Thyroid gland (tissue), 4 donors: ENCODE measurements at places on chromosomes 7 and 10.
A peak's percentile ranks its signal among the peaks of the same experiment; 100 is the strongest.

DNA sequence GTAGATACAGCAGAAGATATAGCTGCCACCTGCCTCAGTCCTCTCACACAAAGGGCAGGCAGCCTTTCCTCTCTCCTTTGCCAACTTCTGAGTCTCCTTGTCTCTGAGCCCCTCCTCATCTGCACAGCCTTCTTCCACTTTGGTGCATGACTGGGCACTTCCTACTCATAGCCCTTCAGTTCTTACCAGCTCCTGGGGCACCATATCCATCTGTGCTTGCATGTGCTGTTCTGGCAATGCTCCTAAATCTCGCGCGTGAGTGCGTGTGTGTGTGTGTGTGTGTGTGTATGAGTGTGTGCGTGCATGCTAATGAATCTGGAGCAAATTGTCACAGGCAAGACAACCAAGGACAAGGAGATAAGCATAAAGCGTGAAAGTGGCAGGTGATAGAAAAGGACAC lies 1271.6 kb upstream of the SORCS1 start:
- no peak for DNase-seq

DNA sequence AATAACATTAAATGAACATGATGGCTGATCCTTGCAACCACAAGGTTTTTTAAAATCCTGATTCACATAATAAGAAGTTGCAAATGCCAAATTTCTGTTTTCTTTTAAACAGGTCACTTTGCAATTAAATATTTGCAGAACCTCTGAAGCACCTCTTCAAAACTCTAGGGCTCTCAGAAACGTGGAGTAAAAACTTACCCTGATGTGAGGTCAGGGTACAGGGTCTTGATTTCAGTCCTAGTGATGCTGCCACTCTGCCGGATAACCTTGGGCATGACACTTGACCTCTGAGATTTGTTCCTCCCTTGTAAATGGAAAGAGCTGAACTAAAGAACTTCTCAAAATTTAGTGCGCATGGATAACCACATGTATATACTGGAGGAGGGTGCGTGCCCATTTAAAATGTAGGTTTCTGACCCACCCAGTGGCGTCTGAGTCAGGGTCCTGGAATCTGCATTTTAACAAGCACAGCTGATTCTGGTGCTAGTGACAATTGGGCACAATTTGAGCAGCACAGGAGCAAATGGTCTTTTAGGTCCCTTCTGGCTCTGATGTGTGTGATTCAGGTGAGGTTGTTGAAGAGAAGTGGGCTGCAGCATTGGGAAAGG lies 35.5 kb upstream of the TNPO3 start:
- no peak for DNase-seq

GRCh38 chr10:129411393-129411705 lies 55.7 kb upstream of the MGMT start:
- DNase-seq: no peak

- DNase-seq: no peak
Observed at GRCh38 chr7:20200361-20200760, 16.8 kb downstream of the MACC1 start.

GRCh38 chr7:11539853-11540252 lies 292.1 kb downstream of the THSD7A start:
- no peak for DNase-seq

DNA sequence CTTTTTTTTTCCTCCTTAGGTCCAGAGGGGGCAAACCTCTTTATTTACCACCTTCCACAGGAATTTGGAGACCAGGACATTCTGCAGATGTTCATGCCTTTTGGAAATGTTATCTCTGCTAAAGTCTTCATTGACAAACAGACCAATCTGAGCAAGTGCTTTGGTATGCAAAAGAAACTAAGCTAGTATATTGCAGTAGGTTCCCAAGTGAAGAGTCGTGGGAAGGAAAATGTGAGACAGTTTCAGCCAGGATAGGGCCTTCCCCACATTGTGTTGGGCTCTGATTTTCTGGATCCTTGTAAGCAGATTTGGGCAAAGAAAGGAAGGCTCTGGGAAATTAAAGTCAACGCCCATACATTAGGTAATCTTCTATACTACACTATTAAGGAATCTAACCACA lies 285.6 kb downstream of the USP6NL start:
- no peak for DNase-seq

- no peak for DNase-seq
Observed at GRCh38 chr10:1824928-1825327, 87.6 kb upstream of the ADARB2 start.

- DNase-seq: no peak
Observed at GRCh38 chr7:120303105-120303504, 30.1 kb downstream of the KCND2 start.

DNA sequence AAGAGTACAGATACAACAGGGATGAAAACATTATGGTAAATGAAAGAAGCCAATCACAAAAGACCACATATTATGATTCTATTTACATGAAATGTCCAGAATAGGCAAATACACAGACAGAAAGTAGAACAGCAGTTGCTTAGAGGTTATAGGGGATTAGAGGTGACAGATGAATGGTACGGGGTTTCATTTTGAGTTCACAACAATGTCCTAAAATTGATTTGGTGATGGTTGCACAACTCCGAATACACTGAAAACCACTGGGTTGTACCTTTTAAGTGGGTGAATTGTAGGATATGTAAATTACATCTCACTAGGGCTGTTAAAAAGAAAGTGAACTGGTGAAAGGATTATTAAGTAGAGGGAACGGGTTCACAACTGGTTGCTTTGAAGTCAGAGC lies 76.3 kb upstream of the MRLN start:
- no peak for DNase-seq

DNA sequence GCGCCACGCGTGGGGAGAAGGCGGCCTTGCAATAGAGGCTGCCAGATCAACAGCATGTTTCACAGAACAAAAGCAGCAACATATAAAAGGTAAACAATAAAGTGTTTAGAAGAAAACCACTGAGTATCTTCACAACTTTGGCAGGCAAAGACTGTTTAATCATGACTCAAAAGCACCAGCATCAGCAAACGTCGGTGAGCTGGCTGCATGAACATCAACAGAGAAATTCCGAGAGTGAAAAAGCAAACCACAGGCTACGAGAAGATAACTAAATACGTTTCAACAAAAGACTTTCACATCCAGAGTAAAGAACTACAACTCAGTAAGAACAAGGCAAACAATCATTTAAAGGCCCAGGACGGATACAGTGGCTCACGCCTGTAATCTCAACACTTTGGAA lies 172.0 kb downstream of the MAD1L1 start:
- DNase-seq: no peak

GRCh38 chr7:128743112-128743772 lies 4.1 kb downstream of the CALU start:
- no peak for DNase-seq

GRCh38 chr10:110613341-110613995 lies 30.7 kb upstream of the RBM20 start:
- DNase-seq: no peak

GRCh38 chr10:104931612-104932134 lies 290.6 kb downstream of the SORCS3 start:
- no peak for DNase-seq

DNA sequence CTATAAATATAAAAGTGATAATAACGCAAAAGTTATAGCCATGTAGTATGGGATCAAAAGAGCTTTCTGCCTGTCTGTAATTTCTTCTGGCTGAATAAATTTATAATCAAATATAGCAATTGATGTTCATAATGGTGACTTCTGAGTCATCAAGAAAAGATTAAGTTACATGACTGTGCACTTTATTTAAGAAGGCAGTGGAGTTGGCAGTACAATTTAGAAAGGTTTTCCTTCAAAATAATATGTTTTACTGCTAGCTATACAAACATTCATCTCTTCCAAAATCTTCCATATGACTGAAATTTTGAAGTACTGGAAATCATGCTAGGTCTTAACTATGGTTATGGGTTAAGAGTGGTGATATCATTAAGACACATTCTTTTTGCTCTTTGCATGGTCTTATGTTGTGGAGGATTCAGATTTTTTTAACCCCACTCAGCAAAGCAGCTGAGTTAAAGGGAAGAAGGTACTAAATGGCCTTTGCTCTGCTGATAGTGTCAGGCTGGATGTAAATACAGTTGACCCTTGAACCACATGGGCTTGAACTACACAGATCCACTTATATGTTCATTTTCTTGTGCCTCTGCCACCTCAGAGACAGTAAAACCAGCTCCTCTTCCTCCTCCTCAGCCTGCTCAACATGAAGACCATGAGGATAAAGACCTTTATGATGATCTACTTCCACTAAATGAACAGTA lies 323.6 kb downstream of the BBS9 start:
- no peak for DNase-seq

DNA sequence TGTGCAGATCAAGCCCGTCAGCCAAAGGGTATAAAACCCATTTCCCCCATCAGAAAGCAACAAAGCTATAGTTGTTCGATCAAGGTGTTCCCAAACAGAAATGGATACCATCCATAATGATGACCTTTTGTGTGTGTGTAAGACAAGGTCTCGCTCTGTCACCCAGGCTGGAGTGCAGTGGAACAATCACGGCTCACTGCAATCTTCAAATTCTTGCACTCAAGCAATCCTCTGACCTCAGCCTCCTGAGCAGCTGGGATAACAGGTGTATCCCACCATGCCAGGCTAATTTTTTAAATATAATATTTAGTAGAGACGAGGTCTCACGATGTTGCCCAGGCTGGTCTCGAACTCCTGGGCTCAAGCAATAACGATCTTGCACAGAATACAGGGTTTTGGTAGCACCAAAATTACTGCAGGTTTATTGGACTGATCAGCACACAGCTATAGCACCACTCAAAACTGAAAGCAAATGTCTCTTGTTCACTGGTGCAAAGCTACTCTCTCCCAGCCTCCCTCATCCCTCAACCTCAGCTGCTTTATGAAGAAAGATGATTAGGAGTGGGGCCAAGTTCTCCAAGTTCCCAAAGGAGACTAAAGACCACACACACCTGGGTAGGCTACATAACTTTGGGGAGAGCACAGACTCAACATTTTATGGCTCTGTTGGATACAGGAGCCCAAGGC lies 80.5 kb downstream of the ABI1 start:
- no peak for DNase-seq

- no peak for DNase-seq
Observed at GRCh38 chr7:142353147-142354060, 95.5 kb upstream of the PRSS58 start.

GRCh38 chr10:14124941-14125340 lies 205.8 kb downstream of the FRMD4A start:
- no peak for DNase-seq

DNA sequence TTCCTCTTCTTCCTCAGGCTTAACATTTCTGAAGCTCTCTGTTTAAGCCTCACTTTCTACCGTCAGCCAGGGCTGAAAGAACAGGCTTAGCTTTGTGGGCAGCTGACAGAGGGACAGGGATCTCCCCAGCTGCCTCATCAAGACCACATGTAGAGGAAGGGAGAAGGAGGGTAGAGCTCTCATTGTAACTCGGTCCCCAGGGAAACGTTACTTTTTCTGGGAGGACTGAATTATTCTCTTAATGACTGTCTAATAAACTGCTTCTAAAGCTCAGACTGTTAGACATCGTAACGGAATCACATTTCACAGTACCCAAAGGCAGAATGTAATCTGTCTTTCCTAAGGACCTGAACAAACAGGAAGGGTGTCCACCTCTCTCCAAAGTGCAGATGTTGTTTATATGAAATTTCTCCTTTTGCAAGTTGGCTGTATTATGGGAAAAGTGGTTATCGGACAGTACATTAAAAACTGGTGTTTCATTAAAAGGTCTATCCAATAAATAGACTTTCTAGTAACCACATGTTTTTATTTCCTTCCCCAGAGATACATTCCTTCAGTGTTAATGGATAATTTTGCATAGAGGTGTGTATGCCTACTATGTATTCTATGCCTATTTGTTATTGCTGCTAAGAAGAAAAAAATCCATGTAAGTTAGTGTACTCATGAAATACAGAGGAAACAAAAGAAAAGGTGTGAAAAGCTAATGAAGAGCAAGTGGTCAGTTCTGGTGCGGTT lies 144.2 kb downstream of the CTTNBP2 start:
- no peak for DNase-seq

DNA sequence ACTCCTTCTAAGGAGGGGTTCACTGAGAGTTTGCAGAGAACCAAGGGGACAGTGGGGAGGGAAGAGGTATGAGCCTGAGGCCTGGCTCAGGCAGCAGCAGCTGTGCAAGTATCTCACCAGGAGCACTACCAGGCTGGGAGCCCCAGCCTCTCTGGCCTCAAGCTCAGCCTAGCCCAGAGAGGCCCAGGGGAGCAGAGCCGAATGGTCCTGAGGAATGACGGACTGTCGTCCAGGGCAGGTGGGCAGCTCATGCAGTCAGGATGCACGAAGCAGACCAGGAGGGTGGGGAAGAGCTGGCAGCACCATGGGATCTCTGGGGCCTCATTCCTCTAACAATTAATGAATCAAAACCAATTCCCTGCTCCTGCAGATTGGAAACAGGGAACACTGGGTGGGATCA lies 151.5 kb downstream of the GRID1 start:
- DNase-seq: no peak

DNA sequence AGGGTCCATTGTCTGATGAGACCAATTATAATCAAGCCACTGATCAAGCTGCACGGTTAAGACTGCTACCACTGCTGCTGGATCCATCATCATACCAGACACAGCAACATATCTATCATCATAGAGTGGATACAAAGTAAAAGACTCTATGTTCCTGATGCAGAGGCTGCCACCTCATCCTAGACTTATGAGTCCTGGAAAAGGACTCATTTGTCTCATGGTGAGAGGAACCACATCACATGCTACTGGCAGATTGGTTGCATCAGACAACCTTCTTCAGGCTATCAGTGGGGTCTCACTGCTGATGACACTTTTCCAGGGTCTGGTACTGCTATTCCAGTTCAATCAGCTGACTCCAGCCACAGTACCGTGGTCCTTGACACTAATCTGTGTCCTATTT lies 79.0 kb downstream of the ABI1 start:
- DNase-seq: no peak

GRCh38 chr7:138000081-138000701 lies 1.7 kb downstream of the CREB3L2 start:
- peak; percentile 50 for DNase-seq

- no peak for DNase-seq
Observed at GRCh38 chr10:10164848-10165247, 852.8 kb upstream of the CELF2 start.

DNA sequence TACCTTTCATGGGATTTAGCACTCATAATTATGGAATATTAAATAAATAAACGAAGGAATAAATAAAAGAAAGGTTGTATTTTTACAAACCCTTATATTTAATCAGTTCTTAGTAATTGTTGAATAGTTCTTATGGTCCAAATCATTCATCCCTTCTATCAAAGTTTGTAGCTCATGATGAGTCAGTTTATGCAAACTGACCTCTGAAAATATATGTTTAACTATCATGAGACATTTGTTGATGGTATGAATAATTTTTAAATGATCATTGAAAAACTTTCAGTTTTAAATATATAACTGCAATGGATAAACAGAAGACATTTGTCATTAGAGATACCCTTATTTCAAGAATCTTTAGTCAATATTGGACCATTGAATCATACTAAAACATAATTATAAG lies 411.2 kb upstream of the LRRTM3 start:
- DNase-seq: no peak

DNA sequence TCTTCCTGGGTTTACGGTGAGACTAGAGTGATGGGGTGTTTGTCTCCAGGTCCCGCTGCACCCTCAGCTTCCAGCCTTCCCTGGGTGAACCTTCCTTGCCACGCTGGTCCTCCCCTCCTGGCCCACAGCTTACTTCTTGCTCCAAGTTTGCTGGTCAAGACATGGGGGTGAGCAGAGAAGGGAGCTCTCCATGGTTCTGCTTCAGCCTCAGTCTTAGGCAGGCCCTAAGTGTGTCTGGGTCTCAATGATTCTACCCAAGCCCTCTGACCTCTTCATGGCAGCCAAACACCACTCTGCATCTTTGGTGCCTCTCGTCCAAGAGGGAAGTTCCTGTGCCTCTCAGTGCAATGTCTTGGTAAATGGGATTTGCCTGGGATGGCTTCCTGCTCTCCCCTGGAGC lies 356.5 kb upstream of the KLF6 start:
- DNase-seq: no peak

- DNase-seq: no peak
Observed at GRCh38 chr7:118082506-118082905, 101.5 kb upstream of the LSM8 start.
